ENCODE measurements at places on chromosomes 7 and 10.
A peak's percentile ranks its signal among the peaks of the same experiment; 100 is the strongest.

GRCh38 chr10:118304521-118304920 is 37.6 kb downstream of the FAM204A start:
- DNase-seq, result no peak

DNA sequence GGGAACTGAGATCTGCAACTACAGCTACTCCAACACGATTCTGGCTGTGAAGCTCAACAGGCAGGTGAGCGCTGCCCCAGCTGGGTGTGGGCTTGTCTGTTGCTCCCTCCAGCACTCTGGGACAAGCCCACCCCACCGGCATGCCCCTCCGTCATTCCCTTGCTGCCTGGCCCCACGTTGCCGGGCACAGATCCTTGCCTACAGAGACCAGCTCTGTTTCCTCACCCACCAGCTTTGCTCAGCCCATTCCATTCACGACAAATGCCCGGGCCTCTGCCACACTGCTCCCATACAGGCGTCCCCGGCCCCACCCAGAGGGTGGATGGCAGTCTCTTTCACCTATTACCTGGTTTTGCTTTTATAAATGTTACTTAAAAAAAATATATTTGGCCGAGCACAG is 24.6 kb downstream of the WIPI2 start:
- DNase-seq, result no peak

DNA sequence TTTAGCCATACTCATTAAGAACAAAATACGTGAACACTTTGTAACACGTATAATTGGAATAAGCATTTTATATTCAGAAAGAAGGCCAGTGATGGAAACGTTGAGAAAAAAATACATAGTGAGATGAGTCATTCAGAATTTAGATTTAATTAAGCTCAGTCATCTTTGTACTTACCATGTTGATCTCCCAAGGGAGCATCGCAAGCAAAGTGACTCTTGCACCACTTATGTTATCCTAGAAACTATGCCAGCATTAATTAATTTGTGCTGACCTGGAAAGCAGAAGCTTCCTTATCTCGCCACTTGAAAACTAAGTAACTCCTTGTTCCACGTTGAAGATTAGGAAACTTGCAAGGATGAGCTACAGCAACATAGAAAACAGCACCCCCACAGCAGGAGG is 9.7 kb upstream of the MPP7 start:
- DNase-seq, result no peak

GRCh38 chr10:93235686-93236085 is 162.0 kb downstream of the CYP26A1 start:
- DNase-seq, result no peak

GRCh38 chr10:16520900-16521299 is 779 bp downstream of the C1QL3 start:
- DNase-seq, result peak; percentile 13

- DNase-seq, result no peak
Measured at GRCh38 chr10:14433147-14433546, 102.4 kb upstream of the FRMD4A start.

- DNase-seq, result no peak
Measured at GRCh38 chr10:99742701-99743100, 10.7 kb downstream of the CUTC start.

GRCh38 chr7:52715701-52716100 is 319.7 kb upstream of the POM121L12 start:
- no peak for DNase-seq

- DNase-seq, result no peak
Measured at GRCh38 chr10:9792181-9792580, 1225.5 kb upstream of the CELF2 start.

GRCh38 chr7:135650831-135651573 is 11.3 kb upstream of the STMP1 start:
- DNase-seq, result no peak

DNA sequence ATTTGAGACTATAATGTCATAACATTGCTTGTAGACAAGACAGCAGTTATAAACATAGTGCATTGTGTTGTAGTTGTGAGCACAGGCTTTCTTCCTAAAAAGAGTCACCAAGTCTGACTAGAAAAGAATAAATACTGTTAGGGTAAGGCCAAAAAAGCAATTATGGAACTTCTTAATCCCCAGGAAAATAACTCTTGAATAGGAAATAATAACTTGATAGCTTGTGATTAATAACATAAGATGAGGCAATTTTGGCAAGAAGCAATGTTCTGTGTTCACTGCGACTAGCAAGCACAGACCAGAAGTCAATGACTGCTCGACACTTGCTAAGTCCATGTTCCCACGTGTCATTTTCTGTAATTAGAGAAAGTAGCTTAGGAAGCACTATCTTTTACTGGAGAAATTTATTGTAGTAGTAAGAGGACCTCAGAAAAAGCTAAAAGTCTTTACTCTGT is 97.1 kb downstream of the AGMO start:
- DNase-seq, result no peak

DNA sequence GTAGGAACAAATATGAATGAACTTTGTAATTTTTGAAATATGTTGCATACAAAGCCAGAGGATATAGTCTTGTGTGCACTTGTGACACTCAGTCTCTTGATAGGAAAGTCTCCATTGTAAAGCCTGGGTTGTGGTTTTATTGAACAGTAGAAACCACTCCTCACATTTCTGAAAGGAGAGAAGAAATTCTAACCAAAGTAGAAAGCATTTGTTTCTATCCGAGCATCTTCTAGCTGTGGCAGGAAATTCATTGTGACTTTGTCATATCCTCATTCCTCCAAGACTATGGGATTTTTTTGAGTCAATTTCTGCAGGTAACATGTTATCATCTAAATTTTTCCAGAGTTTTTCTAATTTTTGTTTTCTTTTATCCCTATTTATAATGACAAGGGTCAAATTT is 55.5 kb upstream of the NCF1 start:
- DNase-seq, result no peak

GRCh38 chr7:7188091-7188490 is 5.7 kb downstream of the C1GALT1 start:
- DNase-seq, result no peak

DNA sequence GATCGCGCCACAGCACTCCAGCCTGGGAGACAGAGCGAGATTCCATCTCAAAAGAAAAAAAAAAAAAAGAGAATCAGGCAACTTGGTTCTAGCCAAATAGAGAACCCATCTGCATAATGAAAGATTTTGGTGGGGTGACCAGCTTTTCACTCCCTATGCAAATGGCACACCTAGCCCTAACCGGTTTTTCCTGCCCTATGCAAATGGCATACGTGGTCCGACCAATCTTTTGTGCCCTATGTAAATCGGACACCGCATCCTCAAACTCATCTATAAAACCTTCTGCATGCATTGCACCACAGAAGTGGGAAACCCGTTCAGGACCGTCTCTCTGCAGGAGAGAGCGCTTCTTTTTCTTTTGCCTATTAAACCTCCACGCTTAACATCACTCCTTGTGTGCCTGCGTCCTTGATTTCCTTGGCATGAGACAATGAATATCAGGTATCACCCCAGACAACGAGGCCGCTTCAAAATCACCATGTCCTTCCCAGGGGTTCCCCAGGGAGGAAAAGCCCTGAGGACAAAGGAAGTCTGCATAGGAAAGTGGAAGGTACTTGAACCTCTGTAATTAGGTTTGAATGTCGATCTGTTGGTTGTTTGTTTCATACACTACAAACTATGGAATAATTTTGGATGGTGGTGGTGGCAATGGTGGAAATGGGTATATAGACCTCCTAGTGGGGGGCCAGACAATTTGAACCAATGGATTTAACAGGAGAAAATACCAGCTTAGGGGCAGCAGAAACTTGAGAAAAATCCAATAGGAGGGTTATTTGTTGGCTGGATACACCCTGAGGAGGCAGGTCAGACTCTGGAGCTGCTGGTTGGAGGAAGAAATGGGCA is 396.2 kb downstream of the TYW1 start:
- no peak for DNase-seq

DNA sequence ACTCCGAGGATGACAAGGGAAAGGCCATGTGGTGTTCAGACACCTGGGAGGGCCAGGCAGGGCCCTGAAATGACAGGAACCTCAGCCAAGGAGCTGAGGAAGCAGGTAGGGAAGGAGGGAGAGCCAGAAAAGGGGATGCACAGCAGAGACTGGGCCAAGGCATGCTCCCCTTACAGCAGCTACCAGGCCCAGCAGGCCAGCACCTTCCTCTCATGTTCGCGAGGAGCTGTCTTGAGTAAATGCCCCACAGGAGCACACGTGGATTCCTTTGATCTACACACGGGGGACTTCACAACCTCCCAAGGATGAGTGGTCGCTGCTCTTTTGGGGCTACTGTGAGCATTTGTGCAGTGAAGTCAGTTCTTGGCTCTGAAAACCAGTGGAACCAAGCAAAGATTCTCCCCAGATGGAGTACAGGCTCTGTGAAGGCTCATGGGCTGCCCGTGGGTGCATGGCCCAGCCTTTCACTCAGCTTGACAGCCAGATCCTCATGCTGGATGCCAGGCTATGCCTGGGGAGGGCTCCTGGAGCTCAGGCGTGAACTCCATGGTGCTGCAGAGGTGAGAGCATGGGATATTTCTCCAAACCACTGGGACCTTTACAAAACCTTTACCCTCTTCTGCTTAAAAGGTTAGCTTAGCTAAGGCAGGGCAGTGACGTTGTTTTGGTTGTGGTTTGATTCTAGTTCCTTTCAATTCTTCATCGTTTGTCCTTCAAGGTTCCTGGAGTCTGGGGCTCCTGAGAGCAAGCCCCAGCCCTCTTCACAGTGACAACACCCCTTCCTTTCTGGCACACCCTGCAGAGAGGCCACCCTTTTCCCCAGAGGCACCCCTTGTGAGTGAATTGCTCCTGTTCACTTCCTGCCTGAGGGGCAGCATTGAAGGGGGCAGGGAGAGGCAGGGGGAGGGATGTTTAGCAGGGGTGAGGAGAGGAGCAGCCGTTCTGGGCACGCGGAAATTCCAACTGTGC is 74.2 kb upstream of the ZPBP start:
- DNase-seq, result no peak

DNA sequence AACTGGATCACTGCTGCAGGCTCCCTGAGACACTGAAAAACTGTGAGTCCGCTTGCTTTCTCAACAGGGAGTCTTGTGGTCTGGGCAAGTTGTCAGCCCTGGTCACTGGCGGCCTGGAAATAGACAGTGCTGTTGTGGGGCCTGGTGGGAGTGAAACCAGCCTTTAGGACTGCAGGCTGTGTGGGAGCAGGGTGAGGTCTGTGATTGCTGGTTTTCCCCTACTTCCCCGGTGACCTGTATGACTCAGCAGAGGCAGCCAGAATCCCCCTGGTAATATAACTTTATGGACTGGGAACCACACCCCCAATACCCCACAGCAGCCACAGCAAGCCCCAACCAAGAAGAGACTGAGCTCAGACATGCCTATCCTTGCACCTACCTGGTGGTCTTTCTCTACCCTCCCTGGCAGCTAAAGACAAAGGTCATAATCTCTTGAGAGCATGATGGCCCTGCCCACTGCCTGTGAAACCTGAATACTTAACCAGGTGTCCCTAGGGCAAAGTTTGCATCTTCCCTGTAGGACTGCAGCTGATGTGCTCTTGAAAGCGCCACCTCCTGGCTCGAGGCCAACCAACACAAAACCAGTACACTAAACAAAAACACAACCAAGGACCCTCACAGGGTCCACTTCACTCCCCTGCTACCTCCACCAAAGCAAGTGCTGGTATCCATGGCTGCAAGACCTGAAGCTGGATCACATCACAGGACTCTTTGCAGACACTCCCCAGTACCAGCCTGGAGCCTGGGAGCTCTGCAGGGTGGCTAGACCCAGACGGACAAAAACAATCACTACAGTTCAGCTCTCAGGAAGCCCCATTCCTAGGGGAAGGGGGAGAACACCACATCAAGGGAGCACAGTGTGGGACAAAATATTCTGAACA is 7.2 kb upstream of the ADAM22 start:
- no peak for DNase-seq

- DNase-seq, result no peak
Measured at GRCh38 chr10:51724038-51724437, 24.6 kb upstream of the CSTF2T start.

DNA sequence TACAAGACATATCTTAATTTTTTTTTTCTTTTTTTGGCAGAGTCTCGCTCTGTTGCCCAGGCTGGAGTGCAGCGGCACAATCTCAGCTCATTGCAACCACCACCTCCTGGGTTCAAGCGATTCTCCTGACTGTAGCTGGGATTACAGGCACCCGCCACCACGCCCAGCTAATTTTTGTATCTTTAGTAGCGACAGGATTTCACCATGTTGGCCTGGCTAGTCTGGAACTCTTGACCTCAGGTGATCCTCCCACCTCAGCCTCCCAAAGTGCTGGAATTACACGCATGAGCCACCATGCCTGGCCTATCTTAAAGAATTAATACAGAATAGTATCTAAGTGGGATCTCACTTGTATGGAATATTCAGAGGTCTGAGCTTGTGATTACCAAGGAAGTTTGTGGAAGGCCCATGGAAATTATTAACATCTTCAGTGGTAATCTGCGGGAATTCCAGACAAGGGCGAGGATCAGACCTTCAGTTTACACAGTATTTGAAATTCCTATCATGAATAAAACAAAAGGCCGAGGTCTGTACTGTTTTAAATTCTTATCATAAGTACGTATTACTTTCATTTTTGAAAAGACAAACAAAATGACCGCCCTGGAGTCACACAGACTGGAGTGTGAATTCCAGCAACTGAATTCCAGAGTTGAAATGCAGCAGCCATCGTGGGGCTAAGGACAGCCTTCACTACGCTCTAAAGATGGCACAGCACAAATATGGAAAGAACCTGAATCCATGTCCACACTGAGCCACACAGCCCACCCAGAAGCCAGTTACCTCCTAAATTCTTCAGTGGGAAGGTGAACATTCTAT is 16.7 kb downstream of the GPRIN2 start:
- DNase-seq, result no peak

DNA sequence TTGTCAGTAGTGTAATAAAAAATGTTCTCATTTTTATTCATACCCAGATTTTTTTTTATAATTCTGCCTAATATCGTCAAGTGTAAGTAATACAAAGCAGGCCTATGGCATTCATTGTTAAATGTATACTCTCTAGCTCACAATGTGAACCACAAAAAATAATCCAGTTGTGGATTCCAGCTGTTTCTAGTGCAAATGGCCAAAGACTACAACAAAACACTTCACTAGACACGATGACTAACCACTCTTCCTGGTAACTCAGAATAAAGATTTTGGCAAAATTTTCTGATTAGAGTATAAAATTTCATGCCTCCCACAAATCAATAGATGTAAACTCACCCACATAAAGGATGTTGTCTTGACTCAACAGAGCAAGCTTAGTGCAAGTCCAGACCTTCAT is 396.6 kb downstream of the DGKB start:
- no peak for DNase-seq

GRCh38 chr10:12941966-12942365 is 59.5 kb downstream of the CCDC3 start:
- no peak for DNase-seq

DNA sequence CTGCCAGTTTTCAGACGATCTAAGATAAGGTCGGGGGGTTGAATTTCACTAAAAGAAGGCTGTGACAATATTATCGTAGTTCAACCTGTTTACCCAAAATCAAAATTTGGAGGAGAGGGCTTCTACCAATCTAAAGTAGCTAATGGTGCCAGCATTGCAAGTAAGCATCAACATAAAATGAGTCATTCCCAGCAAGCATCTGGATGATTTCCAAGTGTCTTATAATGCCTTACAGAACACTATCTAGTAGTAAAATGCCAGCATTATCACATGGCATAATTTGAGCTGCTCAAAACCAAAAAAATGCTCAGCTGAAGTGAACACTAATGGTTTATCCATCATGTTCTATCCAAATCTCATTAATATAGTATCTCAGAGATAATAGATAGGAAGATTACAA is 1193.9 kb downstream of the DNAJB9 start:
- DNase-seq, result no peak

GRCh38 chr7:116799916-116800315 is 62.5 kb upstream of the CAPZA2 start:
- no peak for DNase-seq

- peak; percentile 34 for DNase-seq
Measured at GRCh38 chr7:94509887-94510581, 425 bp downstream of the CASD1 start.
